ENCODE measurements at places on chromosomes 2 and 18. TPM values are rescaled to one million over a fixed set of nuclear protein-coding genes. Genes with fewer than 3 reads are reported as not detected.
A peak's percentile ranks its signal among the peaks of the same experiment; 100 is the strongest.

GRCh38 chr2:112685271-112685884 is 35.4 kb upstream of the NT5DC4 start:
- no peak for DNase-seq

The NR4A2 gene
- 0.85 TPM for total RNA-seq

The PARD3B gene
- total RNA-seq = 3.6 TPM

DNA sequence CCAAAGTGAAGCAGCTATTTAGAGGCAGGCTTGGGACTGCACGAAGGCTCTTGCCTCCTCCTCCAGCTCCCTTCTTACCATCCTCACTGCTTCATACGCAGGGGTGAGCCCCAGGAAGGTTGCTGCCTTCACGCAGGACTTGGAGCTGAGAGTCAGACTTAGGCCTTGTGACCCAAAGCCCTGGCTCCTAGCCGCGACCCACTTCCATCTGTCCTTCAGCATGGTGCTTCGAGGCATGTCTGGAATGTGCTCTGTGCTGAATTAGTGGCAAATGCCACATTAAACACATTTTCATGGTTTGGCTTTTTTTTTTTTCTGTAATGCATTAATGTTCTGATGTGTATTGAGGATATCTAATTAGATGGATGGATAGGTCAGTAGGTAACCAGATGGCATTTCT is 37.5 kb downstream of the ITGB1BP1 start:
- DNase-seq = no peak

DNA sequence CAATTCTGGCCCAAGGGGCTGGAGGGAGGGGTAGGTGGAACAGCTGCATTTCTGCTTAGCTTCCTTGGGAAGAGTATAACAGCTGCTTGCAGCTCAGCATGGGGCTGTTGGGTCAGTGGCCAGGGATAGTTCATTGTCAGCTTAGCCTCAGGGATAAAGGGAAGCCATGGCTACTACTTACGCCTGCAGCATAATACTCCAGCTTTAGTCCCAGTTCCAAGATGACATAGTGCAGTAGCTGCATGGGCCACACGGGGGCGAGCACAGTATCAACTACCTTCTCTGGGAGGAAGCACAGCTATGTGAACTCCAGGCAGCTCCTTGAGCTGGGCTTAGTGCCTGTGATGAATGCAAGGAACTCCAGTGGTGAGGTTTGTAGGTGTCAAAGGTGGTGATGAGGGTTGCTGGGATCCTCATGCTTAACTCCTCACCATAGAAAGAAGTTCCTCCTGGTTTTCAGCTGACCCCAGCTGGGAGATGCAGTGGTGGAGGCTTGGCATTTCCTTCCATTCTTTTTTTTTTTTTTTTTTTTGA is 35.4 kb upstream of the RHOB start:
- peak; percentile 72 for DNase-seq

DNA sequence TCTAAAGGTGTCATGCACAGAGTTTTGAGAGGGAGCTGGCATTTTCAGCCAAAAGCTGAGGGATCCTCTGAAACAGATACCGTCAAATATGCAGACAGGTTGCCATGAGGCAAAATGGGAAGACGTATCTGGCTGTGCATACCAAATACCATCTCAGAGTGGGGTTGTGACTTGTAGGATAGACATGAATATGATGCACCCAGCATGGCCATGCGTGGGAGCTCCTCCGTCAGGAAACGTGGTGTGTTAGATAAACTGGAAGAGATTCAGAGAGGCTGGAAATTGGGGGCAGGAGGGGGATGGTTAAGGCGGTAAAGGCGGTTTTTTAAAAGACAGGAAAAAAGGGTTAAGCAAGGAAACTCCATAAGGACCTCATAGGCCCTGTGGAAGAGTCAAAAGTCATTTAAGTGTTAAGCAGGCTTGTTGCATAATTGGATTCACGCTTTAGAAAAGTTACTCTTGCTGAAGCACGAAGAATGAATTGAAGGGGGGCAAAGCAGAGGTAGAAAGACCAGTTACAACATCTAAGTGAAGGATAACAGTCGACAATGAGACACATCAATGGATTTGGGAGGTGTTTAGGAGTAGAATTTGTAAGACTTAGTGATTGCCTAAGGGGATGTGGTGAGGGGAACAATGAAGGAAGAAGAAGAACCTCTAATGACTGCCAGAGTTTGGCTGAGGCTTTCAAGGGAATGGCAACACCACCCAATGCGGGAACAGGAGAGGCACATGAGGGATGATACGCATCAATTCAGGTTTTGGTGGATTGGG is 139.6 kb upstream of the CTAGE1 start:
- DNase-seq = no peak

The NDC80 gene
- 36.0 TPM for total RNA-seq

DNA sequence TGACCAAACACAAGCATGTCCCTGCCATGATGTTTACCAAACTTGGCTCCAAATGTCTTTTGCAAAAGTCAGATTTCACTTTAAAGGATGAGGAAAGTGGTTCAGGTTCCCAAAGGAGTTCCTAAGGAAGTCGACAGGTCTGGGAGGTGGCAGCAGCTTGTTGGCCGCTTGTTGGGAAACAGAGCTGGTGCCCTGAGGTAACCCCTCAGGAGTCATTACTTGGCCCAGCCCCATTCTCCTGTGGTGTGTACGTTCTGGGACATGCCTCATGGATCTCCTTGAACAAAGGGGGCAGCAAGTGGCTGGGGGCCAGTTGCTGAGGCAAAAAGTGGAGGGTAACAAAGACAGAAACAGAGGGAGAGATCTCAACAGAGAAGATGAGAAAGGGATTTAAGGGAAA is 10.9 kb downstream of the TMBIM1 start:
- no peak for DNase-seq

The UGT1A5 gene
- not detected for total RNA-seq

DNA sequence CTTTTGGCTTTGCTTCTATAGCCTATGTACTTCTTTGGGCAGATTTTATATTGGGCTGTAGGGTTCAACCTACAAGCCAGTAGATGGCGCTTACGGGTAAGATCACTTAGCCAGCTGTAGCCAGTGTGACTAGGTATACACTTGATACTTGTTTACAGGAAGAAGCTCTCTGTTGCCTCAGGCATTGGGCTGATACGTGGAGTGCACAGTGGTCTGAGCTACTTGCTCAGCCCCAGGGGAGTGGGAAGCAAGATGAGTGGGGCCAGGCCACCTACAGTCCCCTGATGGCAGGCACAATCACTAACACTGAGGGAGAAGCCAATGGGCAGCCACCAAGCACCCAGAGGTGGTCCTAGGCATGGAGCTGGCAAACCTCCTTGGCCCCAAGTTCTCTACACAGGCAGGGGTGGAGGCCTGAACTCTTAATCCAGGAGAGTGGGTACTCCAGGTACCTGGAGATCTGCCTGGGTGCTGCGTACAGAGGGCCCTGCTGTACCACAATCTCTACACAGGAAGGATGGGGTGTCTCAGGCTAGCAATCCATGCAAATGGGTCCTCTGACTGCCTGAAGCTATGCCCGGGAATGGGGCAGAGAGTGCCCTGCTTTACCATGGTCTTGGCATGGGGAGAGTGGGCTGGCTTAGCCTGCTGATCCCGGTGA is 122.2 kb downstream of the NCOA1 start:
- peak; percentile 10 for DNase-seq

DNA sequence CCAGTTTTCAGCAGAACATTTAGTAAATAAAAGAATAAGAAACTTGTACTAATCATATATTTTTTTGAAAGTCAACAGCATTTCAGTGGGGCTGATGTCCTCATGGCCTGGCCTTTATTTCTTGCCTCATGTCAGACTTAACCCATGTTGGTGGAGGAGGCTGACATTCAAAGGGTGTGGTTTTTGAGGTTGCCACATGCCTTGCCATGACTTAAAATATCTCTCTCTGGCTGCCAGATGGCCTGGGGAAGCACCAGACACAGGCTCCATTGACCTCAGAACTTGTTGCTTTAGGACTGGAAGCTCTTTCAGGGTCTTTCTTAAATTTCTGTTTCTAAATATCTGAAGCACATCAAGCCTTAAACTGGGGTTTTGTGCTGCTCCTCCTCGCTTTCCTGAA is 32.5 kb upstream of the CD28 start:
- DNase-seq = no peak

DNA sequence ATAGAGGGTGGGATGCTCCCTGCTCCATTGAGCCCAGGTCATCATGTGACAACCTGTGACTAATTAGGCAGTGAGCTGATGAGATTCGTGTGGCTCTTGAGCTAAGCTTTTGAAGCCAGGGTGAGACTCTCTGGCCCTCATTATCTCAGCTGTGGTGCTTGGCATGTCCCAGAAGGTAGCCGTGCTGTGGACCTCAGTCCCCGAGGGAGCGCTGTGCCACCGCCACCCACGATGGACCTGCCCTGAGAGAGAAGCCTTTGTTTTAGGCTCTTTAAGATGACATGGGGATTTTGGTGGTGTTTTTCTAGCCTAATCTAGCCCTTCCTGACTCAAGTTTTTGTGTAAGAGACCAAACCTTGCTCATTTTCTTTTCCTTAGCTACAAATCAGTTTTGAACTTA is 66.4 kb downstream of the NEDD4L start:
- no peak for DNase-seq

DNA sequence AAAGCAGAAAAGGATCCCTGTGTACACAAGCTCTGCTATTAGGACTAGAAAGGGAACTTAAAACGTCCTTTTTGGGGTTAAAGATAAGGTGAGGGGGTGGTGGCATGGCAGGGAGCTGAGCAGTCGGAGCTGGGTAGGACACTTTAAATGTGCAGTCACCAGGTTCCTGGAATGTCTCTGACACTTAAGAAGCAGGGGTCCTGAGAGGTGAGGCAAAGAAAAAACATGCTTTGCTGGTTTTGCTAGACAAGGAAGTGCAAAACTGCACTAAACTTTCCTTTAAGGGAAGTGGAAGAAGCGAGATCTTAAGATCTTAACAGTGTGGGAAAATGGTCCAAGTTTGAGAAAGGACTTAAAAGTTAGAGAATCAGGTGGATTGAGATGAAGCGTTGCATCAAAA is 99.5 kb upstream of the MAP3K20 start:
- DNase-seq = no peak

- peak; percentile 28 for DNase-seq
Measured at GRCh38 chr2:26942543-26943295, 27.7 kb upstream of the MAPRE3 start.

DNA sequence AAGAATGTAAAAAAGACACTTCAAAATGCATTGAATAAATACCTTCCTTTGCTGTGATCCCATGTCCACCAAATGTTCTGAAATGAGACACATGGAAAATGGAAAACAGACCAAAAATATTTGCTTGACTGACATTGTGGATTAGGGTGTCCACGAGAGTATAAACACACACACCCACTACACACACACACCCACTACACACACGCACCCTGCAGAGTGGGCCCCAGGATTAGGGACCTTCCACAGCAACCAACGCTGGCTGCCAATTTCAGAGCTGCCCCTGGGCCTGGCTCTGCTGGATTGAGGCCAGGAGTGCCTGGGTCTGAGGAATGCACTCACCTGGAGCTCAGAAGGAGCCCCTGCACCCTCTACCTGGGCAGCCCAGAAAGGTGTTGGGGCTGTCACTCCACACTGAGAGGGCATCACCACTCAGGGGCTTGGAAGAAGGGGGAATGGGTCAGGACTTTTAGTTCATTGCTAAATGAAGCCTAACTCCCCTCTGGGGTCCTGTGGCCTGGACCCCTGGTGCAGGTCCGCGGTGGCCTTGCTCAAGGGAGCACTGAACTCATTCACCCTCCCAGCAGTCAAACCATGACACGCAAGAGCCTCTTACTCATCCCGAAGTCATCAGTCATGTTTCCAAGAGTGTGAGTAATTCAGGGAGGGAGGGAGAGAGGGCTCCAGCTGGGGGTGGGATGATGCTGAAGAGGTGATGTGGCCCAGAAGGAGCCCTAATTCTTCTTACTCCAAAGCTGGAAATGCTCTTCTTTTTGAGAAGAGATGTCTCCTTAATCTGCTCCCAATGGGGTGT is 50.2 kb upstream of the PLB1 start:
- DNase-seq = peak; percentile 91

GRCh38 chr2:179351057-179351456 is 86.4 kb upstream of the SESTD1 start:
- DNase-seq = no peak

DNA sequence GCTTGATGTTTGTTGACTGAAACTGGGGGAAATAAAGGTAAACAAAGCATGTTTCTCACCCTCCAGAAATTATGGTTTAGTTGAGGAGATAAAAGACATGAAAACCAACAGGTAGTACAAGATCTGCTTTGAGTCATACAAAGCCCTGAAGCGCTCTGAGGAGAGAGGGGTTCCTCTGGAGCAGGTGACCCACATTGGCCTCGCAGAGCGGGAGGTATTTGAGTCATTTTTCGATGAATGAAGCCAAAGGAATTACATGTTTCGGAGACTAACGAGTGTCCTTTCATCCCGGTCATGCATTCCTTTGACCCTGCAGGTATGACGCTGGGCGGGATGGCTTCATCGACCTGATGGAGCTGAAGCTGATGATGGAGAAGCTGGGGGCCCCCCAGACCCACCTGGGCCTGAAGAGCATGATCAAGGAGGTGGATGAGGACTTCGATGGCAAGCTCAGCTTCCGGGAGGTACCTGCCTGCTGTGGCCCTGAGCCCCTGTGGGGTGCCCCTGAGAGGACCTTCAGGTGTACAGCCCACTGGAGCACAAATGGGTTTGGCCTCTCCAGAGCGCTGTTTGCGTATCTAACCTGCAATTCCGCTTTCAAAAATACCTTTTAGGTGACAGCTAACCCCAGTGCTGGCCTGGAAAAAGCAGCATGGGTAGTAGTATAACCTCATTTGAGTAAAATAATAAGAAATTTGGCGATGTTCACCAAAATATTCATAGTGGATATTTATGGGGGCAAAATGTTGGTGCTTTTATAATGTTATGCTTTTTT is 29.3 kb downstream of the EFHD1 start:
- no peak for DNase-seq

DNA sequence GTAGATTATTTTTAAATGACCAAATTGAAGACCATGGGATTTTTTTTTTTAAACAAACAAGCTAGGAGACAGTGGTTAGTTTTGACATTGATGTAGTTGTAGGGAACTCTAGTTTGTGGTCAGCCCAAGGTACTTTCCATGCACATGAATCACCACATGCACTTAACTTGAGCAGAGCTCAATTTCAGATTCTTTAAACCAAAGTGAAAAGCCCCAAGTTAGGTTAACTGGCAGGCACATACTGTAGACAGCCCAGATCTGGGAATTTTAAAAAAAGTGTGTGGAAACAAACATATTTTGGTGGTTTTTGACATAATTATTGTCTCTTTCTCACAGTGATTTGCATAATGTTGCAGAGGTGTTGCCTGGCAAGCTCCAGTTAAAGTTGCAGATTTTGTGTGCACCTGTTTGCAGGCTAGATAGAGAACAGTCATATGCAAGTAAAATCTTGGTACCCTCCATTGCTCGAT is 88.4 kb downstream of the BCL2L11 start:
- no peak for DNase-seq

DNA sequence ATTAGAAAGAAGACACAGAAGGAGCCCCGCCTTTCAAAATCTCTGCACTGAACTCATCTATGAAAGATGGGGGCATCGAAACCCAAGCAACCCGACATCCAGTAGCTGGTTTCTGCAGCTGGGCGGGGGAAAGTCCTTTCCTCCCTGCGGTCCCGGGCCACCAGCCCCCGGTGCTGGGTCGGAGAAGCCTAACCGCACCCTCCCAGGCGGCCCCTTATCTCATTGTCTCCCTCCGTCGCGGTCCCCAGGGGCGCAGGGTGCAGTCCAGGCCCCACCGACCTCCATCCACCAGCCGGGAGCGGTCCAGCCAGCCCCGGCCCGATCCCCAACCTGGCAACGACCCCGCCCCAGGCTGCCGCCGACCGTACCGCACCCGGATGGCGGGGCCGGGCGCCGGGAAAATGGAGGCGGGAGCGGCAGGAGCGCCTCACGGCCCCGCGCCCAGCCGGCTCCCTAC is 452 bp downstream of the RAPH1 start:
- no peak for DNase-seq

The PTPRM gene
- 1.6 TPM for total RNA-seq

The OBSL1 gene
- total RNA-seq = 25.5 TPM

- no peak for DNase-seq
Measured at GRCh38 chr2:128646691-128647090, 328.0 kb upstream of the HS6ST1 start.

All from Panc1 (cell line).